Astrocyte (in vitro differentiated cells and primary cell): ENCODE measurements at places on chromosomes 2 and 18.

- peak; percentile 87 for DNase-seq
Measured at GRCh38 chr2:133287709-133288108, 280.6 kb downstream of the NCKAP5 start.

DNA sequence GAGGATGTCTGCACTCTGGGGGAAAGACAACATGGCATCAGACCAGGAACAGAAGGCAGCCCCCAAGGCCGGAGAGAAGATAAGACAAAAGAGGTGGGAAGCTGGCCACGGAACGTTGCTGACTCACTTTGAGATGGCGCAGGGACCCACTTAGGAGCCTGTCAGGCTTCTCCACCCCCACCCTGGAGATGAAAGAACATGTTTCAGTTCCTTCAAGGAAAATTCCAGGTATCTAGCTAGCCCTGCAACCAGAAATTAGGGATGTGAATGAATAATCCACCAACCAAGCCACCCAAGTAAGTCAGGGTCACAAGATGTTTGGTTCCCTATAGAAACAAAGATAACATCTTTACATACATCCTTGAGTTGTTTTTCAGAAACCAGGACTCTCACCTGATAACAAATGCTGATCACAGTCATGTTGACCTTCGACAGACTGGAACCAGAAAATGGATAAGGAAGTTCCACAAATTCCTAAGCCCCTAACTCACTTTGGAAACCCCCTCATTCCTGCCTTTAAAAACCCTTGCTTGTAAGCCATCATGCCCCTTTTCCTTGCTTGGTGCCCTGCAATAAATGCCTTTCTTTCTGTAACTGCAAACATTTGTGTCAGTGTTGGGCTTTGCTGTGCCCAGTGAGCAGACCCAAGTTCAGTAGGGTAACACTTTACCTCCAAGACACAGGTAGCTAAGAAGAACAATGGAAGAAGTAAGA lies 31.9 kb downstream of the PSTPIP2 start:
- no peak for DNase-seq

DNA sequence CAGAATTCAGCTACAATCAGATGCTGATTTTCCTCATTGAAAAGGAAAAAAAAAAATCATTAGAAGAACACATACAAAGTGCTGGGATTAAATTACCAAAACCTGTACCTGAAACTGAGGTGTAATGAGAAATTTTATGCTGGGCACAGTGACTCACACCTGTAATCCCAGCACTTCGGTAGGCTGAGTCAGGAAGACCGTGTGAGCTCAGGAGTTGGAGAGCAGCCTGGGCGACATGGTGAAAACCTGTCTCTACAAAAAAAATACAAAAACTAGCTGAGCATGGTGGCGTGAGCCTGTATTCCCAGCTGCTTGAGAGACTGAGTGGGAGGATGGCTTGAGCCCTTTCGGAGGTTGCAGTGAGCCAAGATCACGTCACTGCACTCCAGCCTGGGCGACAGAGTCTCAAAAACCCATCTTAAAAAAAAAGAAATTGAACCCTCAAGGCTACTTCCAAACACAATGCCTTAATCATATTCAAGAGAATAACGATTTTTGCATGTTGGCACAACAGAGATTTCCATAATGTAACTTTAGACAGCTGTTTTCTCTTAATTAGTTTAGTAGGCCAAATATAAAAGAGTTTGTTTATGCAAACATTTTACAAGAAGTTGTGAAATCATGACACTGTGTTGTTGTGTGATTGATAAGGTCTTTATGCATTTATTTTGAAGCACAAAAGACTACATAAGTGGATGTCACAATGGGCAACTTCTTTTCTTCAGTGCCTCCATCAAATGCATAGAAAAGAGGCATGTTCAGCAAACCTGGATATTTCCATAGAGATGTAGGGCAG lies 63.9 kb downstream of the FAM161A start:
- no peak for DNase-seq

DNA sequence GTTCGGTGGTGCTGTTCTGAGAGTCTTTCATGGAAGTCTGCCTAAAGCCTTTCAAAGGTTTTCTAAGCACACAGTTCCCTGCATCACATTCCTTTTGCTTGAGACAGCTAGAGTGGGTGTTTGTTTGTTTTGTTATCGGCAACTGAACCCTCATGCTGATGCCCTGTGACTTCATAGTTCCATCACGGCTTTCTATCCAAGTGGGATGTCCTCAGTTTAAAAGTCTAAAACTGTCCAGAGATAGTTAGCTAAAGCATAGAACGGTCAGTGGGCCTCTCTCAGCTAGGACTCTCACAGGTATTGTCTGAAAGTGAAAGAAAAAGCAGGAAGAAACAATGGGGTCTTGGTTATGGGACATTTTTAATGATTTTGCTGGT lies 337.3 kb downstream of the OSR1 start:
- peak; percentile 94 for DNase-seq

DNA sequence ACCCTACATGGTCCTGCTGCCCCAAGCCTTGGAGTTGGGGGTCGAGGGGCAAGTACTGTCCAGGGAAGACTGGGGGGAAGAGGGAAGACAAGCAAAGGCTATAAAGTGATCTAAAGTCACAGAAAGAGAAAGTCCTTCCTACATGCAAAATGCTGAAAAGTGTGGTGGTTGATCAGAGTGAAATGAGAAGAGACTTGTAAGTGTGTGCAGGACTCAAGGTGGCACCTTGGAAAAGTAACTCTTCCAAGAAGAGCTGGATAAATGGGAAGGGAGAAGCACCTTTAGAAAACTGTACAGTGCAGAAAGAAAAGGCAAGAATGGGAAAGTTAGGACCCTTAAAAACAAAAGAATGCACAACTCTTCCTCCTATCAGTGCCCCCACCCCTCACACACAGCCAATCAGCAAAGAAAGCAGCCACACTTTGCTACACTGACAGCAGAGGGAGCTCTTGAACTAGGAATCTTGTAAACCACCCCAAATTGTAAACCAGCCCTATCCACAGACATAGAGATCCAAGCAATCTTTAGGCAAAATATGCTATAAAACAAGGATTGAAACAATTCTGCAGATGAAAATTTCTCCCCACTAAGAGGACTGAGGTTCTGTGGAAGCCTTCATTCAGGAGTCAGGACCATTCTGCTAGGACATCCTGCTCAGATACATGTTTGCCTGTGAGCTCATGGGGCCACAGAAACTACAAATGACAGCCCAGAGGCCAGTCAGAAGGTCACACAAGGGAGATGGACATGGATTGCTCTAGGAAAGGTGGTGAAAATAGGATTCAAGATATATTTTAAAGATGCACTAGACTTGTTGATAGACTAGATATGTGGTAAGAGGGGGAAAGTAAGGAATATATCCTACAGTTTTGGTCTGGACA lies 146.4 kb downstream of the FTCDNL1 start:
- DNase-seq = no peak

DNA sequence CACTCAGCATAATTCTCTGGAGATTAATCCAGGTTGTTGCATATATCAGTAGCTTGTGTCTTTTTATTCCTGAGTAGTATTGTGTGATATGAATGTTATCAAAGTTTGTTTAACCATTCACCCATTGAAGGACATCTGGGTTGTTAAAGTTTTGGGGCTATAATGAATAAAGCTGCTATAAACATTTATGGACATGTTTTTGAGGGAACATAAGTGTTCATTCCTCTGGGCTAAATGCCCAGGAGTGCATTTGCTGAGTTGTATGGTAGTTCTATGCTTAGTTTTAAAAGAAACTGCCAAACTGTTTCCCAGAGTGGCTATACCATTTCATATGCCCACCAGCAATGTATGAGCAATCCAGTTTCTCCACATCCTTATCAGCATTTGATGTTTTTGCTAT lies 21.8 kb upstream of the KCNJ13 start:
- DNase-seq = no peak

GRCh38 chr2:25303633-25304236 lies 38.0 kb downstream of the DNMT3A start:
- no peak for DNase-seq

GRCh38 chr18:62529597-62529996 lies 6.8 kb downstream of the ZCCHC2 start:
- DNase-seq = no peak

GRCh38 chr18:5429681-5430080 lies 114.1 kb downstream of the EPB41L3 start:
- no peak for DNase-seq

GRCh38 chr2:116180072-116180471 lies 1634.4 kb upstream of the DDX18 start:
- no peak for DNase-seq

DNA sequence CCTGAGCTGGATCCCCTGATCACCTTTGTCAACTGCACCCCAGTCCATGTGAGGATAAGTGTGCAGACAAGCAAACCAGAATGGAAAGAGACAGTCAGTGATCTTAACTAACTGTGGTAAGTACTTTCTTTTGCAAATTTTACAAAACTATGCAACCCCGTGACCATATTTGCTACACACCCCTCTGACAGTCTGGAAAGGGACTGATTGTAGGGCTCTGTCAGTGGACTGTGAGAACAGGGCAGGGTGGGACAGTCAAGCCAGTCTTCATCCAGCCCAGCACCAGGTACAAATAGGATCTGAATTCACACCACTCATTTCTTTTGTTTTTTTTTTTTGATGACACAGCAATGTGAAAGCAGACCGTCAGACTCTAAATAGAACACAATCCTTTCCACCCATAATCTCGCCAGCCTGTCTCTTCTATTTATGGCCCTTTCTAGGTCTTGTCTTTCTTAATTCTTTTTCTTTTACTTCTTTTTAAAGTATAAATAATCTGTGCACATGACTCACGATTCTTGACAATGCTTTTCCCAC lies 165.6 kb downstream of the ARL6IP6 start:
- DNase-seq = no peak

DNA sequence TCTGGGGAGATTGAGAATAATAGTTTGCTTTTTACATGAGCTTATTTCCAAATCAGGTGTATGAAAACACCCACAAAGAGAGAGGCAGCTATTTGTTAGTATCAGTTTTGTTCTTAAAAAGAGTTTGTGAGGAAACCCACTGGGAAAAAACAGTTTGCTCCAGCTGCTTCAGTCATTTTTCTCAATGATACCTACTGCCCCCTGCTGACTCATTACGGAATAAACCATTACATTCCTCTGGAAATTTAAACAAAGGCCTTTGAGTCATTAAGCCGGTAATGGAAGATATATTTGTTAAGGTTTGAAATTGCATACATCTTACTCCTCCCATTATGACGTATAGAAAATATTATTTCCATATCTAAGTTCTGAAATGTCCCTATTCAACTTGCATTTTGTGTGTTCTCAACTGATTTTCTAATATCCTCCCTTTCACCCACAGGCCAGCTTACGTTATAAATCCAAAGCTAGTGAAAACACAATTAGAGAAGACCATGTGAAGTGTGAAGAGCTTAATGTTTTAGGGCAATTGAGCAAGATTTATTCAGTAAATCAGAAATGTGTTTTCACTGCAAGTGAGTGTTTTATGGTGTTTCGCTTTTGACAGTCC lies 761.6 kb downstream of the DSC3 start:
- DNase-seq = peak; percentile 21

DNA sequence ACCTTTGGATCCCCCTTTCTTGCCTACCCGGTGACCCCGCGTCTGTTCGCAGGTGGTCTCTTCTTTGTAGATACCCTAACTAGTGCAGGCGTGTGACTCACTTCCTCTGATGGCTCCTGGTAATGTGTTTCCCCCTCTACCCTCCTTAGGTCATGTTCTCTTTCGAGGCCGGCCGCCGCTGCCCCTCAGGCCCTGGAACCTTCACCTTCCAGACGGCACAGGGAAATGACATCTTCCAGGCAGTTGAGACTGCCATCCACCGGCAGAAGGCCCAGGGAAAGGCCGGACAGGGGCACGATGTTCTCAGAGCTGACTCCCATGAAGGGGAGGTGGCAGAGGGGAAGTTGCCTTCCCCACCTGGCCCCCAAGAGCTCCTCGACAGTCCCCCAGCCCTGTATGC lies 1.6 kb downstream of the DOK1 start:
- no peak for DNase-seq

DNA sequence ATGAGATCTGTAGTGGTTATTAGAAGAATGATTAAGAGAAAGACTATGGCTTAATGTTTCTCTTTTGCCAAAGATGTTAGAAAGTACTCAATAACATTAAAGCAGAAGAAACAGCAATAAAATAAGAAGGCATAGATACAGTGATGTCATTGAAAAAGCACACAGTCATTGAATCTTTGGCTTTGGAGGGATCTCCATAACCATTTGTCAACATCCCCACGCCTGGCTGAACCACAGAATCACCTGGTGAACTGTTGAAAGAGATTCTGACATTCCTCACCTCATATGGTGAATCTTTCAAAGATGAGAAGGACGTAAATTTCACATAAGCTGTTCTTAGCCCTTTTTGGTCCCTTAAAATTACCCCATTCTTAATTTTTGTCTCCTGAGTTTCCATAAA lies 324.6 kb upstream of the NRP2 start:
- no peak for DNase-seq

- no peak for DNase-seq
Measured at GRCh38 chr18:79405781-79406575, 10.2 kb downstream of the NFATC1 start.

DNA sequence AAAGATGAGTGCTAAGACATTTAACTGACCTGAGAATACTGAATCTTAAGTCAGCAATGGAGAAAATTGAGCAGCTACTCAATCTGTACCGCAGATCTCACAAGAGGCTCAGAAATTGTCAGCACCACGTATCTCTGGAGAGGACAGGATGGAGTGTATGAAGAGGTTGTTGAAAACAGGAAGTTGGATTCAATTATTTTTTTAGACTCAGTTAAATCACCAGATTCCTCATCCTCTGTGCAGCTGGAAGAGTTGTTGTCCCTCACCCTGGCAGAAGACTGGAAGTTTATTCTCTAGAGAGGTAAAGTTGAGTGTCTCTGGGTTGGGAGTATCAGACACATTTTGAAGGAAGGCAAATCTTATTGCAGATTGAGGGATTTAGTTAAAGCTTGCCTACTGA lies 114.9 kb upstream of the NT5C1B start:
- no peak for DNase-seq

DNA sequence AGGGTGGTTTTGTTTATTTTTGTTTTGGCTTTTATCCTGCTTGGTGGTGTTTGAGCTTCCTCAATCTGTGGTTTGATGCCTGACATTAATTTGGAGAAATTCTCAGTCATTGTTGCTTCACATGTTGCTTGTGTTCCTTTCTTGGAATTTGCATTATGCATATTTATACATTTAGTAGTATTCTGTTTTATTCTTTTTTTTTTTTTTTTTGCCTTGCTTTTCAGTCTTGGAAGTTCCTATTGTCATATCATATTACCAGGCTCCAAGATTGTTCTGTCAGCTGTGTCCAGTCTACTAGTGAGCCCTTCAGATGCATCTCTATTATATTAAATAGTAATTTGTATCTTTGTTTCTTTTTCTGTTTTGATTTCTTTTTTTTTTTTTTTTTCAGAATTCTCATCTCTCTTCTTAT lies 77.0 kb downstream of the EPC2 start:
- no peak for DNase-seq

- DNase-seq = peak; percentile 85
Measured at GRCh38 chr2:64730551-64731262, 77.0 kb upstream of the SERTAD2 start.

DNA sequence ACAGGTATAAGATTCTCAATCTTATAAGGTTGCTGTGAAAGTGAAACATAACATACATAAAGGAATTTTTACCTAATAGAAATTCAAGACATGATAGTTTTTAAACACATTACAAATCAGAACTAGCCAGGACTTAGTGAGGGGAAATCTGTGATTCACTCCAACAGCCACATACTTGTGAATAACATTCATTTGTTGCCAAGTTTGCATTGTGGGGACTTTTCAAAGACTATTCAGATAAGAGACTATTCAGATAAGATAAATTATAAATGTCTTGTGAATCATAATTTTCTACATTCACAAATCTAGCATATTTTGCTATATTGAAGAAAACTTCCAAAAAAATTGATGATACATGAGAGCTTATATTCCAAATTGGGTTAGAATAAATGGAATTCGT lies 345.3 kb upstream of the CDH20 start:
- DNase-seq = peak; percentile 84

- DNase-seq = no peak
Measured at GRCh38 chr2:64624862-64625261, 28.9 kb downstream of the SERTAD2 start.
